ENCODE measurements at places on chromosomes 12 and 14.

DNA sequence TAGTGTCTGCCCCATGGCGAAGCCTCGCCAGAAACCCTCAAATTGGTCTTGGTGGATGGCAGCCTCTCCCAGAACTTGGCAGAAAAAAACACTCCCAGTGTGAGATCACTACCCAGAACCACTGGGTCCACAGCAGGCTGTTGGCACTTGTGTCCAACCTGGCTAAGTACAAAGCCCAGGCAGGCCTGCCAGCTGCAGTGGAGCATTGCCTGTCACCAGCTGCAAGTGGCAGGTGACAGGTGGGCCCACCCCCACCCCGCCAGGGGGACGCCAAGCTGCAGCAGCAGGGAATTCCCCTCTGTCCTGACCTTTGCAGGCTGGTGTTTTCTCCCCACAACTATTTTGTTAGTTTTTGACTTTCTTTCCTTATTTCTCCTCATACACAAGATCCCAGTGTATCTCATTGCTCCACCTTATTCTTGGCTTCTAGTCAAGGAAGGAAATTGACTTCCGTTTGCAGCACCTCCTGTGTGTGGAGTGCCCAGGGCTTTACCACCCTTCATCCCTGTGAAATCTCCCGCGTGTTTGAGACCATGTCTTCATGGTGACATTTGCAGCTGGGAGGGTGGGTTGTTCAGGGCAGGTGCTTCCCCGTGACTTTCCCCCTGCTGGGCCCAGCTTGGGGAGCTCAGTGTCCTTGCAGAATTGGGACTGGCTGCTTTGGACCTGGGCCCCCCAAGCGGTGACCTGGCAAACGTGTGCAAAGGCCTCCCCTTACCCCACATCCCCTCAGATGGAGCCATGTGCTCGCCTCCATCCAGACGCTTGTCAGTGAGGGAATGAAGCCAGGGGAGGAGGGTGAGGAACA, 73.8 kb upstream of the RIN3 start:
- no peak for DNase-seq

GRCh38 chr14:24690492-24690891, 56.5 kb upstream of the GZMB start:
- no peak for DNase-seq

DNA sequence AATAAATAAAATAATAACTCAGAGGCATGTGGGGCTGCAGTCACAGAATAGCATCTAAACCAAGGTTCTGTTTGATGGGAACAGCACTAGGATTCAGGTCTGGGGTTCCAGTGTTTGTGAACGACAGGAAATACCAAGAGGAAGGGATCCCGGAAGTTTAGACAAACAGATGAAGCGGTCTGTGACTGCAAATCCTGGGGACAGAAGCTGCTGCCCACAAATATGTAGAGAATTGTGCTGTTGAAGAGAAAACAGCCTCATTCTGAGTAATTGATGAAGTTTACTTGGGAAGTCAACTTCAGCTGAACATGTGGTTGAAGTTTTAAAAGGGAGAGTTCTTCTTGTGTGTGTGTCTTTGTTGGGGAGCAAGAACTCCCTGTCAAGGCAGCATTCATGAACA, 98.4 kb upstream of the TBX5 start:
- DNase-seq = no peak

DNA sequence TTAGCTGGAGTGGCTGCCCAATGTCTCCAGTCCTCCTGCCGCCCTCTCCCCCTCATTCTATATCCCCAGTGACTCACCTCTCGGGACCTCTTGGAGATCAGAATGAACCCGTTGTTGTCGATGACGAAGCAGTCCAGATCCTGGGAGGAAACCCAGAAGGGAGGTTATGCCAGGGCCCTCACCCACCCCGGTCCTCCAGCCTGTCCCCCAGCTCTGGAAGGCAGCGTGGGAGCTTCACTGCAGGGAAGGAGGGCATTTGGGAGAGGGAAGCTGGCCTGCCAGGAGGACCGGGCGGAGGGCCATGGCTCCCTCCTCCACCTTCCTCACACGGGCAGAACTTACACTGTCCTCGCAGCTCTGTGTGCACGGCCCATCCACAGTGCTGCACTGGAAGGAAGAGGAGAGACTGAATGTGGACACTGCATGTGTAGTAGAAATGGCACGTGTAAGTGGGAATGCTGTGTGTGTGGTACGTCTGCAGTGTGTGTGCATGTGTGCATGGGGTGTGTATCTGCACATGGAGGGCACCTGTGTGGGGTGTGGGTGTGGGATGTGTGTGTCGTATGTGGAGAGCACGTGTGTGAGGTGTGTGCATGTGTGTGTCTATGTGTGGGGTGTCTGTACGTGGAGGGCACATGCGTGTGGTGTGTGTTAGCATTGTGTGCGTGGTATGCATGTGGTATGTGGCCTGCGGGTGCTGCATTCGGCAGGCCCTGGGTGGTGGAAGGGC, 10.0 kb upstream of the LRTM2 start:
- DNase-seq = no peak

- DNase-seq = no peak
Observed at GRCh38 chr14:96634481-96634880, 132.3 kb downstream of the PAPOLA start.
